BE2C (cell line): ENCODE measurements at places on chromosomes 1 and 21.

- DNase-seq: no peak
These were observed 68.4 kb upstream of the GJA8 start for GRCh38 chr1:147834181-147834580.

DNA sequence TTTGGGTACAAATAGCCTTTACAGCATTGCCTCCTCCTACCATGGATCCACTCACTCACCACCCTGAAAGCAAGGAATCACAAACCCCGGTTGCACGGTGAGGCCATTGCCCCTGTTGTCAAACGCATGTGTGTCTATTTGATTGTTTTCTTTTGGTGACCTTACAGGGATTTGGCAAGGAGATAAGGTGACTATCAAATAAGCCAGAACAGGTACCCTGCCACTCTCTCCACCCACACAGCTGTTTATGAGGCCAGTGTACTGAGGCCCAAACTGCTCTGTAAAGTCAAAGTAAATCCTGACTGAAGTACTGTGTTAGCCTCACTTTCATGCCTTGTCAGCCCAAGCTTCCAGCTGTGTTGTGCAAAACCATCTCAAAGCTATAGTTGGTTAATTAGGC is 136.4 kb downstream of the HUNK start:
- no peak for DNase-seq

DNA sequence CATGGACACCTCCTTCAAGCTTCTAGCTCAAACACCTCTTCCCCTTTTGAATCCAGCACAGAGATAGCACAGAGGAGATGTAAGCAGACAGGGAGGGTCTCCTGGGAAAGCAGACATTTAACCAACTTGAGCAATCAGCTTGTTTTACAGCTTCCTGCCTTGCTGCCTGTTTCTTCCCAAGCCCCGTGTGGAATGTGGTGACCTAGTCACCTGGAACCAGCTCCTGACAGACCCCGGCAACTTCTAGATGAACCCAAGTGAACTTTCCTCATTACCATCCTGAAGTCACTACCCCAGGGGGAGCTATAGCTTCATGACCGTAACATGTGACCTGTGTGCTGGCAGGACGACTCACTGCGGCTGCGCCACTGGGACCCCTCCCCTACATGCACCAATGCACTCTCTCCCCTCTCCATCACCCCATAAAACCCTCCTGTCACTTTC is 24.1 kb upstream of the TTF2 start:
- DNase-seq: no peak

GRCh38 chr1:209190591-209191261 is 392.8 kb upstream of the CAMK1G start:
- DNase-seq: peak; percentile 82

- no peak for DNase-seq
These were observed 28.2 kb upstream of the FCRL4 start for GRCh38 chr1:157626099-157626498.

DNA sequence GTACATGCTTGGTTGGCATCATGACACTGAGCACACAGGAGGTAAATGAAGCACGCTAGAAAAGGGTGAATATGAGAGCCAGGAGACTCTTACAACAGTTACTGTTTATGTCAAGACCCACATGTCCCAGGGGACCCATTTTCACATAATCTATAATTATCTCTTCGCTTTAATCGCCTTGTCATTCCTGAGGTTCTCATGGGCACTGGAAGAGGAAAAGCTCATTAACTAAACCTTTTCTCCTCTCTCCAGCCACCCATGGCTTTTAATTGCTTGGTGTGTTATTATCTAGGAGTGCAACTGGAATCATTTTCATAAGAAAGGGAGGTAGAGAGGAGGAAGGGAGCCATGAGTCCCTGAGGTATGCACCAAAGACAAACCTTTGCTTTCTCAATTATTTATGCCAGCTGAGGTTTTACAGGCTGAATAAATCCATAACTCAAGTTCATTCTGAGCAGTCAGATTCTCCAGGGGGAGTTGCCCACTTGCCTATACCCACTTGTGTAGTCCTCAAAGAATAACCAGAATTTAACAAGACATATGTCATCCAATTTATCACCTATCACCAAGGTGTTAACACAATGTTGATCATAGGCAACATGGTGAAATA is 77.4 kb downstream of the ACBD6 start:
- peak; percentile 26 for DNase-seq

DNA sequence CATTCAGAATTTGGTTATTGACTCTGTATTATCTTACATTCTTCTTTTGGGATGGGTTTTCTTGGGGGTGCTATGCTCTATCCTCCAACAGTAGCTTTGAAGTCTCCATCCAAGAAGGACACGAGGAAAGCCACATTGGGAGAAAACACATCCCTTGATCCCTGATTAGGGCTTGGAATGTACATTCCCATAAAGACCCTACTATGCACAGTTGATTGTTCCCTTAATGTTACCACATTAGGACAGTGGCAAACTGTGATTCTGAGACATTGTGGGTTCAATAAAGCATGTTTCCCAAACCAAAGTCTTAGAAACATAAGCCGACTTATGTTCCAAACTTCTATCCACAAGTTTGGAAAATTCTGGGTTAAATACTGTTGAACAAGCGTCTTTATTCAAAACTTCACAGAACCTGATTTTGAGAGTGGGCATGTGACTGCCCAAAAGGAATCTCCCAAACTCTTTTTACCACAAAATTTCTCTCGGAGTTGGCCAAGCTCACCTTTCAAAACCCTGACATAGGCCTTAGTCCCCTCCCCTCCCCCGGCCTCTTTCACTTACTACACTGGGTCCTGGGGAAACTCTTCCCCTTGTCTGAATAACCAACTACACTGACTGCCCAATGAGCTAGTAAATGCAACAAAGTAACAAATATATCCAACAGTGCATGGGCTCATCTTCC is 177.0 kb upstream of the KAZN start:
- DNase-seq: no peak

DNA sequence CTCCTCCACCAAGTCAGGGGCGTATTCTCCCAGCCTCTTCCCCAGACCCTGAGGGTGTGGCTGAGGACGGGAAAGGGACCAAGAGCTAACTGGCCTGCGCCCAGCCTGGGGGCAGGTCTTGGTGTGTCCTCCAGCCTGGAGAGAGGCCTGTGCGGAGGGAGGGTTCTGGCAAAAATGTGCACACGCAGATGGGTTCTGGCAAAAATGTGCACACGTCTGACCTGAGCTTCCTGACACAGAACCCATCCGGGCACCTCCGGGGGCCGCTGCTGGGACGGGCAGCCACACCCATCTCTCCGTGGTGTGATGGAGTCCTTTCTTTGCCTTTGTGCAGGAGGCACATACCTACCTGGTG is 23.1 kb upstream of the PKP1 start:
- no peak for DNase-seq

DNA sequence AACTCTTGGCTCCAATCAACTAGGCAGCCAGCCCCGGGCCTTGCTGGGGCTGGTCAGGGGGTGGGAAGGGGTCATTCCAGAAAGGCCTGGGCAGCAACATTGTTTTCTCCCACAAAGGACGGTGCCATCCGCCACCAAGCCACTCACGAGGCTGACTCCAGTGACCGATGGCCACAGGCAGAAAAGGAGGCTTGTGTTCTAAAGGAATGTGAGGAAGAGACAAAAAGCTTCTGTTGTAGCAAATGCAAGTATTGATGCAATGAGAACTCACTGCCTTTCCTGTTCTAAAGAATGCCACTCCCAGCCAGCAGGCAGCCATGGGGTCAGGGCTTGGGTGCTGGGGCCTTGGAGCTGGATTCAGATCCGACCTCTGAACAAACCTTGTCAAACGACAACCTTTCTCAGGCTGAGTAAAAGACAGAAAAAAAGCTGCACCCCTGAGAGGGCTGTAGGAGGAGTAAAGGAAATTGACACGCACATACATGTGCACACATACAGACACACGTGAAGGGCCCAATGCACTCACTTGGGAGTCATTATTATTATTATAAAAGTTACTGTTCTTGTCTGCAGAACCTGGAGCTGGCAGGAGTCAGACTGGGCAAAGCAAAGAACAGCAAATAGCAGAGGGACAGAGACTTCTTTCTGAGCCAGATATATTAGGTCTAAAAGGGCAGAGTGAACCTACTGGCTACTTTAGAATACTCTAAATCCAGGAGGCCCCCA is 13.9 kb upstream of the PRMT2 start:
- no peak for DNase-seq

DNA sequence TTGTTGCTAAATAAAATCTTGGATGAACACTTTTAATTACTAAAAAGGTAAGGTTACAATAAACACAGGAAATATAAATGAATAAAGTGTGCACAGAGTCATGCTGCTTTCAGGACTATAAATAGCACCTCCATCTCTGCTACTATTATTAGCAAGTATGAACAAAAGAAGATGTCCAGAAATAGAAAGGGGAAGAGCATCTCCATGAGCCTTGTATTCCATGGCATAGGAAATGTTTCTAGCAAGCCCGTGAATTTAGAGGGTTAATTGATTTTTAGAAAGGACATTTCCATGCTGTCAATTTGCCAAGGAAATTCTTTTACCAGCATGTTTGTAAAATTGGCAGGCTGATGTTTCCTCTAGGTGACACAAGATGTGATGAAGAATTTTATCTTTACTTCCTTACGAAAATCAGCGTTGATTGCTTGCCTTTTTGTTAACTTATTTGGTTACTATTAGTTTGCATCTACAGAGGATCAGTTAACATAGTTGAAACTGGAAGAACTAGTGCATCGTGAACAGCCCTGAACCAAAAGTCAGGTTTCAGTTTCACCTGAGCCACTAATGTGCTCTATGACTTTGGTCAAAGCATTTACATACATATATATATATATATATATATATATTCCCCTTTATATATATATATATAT is 45.3 kb downstream of the NR5A2 start:
- DNase-seq: no peak

DNA sequence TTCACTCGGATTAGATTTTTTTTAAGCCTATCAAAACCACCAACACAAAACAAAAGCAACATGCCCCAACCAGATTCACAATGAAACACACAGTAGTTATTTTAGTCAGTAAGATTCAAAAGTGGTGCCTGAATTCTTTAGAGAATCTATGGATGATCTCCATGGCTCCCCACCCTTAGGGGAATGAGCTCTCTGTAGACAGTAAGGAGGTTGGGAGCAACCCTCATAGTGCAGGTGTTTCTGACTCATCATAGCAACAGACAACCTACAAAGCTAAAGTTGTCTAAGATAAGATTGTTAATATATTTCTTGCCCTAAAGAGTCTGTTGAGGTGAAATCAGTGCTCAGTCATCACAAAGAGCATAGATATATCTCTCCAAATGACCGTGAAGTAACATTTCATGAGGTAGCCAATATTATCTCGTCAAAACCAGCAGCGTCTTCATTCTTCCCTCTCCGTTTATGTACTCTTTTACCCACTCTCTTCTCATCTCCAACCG is 78.3 kb downstream of the ADAMTS1 start:
- DNase-seq: no peak

DNA sequence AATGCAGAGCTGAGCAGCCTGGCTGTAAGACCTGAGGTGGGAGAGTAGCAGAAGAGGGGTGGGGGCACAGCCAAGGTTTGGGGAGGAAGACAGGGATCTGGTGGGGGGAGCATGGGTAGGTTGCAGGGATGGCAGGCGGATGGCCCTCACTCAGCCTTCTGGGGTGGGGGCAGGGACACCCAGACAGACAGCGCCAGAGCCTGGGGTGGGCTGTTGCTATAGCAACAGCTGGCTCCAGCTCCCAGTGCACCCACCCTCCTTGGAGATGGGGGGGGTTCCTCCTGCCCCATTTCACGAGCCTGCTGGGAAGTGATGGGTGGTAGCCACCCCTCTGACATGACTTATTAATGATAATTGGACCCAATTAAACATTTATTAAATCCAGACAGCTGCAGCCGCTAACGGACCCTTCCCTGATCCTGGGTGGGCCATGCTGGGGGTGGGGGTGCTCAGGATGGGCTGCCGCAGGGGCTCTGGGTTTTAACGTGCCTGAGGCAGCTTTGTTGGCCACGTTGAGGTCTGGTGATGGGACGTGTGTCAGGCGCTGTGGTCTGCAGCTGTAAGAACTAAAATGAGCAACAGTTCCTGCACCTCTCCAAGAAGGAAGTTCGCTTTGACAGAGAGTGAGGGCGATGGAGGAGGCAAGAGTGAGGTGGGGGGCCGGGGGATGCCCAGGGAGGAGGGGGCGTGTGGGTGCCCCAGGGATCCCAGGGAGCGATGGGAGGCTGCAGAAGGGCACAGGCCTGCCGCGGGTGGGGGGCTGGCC is 19.4 kb downstream of the AGRN start:
- DNase-seq: no peak

GRCh38 chr21:36902793-36903192 is 63.7 kb downstream of the HLCS start:
- no peak for DNase-seq

DNA sequence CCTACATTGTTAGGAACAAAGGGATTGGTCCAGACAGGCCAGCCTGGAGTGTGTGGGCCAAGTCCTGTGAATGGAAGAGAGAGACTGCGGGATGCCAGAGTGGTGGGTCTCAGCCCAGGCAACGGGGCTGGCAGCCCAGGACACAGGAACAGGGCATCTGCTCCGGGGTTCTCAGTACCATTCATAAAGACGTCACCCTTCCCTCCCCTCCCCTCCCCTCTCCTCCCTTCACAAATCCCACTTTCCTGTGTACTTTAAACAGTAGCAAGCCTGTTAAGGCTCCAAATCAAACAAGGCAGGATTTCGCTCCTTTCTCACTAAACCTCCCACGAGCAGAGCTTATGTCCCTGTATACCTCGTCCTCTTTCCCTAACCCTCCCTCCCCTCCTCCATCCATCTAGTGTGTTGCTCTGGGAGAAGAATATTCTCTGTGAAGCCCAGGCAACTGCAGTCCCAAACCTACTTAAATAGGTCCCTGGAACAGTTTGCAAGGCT is 4.2 kb upstream of the PLXNA2 start:
- no peak for DNase-seq

- DNase-seq: no peak
These were observed 73.3 kb upstream of the PDE4B start for GRCh38 chr1:65719391-65719790.

DNA sequence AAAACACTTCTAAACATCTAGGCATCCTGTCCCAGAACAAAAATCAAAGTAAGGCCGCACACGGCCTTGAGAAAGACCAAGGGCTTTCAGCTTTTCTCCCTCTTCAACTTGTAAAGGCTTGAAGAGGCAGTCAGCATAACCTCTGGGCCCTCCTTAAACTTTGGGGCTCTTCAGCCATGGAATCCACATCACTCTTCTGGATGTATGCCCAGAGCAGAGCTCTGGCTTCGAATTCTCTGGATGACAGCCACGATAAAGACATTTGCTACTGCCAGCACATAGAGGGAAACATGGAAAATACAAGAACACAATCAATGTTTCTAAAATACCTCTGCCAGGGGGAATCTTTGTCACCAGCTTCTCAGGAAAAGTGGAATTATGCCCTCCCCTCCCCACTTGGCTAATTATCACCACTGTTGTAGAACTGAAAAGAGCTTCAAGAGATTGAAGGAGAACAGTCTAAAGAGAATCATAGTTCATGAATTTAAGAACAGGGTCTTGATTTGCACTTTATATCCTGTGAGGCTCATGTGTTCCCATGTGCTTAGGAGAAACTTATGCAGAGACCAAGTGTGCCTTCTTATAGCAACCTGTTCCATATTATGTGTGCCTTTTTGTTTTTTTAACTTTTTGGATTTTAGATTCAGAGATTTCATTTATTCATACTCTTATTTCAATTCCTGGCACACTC is 39.0 kb upstream of the DPT start:
- DNase-seq: no peak
